Fibroblast of skin of abdomen (primary cell): ENCODE measurements at places on chromosomes 1 and 21.
A peak's percentile ranks its signal among the peaks of the same experiment; 100 is the strongest.

GRCh38 chr1:64229307-64229706 lies 25.9 kb downstream of the UBE2U start:
- no peak for DNase-seq

GRCh38 chr21:36668713-36669112 lies 30.2 kb upstream of the SIM2 start:
- DNase-seq, result no peak

- DNase-seq, result peak; percentile 89
These were observed 8.3 kb upstream of the COL16A1 start for GRCh38 chr1:31712068-31712467.

DNA sequence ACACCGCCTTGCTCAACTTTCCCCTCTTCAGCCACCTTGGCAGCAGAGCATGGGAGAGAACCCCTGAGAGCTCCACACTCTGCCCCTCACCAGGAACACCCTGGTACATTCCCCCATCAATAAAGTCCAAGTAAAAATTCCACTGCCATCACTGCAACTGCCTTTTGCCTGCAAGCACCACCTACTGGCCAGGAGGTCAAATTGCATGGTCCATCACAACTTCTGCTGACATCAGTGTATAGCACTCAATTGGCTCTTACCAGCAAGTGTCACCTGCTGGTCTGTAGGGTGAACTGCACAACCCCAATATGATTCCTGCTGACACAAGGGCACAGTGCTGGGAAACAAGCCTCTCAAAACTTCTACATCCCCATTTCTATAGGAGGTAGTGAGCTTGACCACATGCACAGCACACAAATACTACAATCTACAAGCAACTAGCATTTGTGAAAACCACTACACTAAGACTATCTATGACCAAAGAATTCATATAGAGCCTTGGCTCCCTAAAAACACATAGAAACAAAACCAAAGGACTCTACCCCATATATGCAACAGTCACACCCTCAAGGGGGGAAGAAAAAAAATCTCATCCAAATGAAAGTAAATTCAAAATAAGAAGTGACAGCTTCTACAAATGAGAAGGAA lies 69.2 kb downstream of the FASLG start:
- DNase-seq, result no peak

GRCh38 chr1:209277662-209278061 lies 305.9 kb upstream of the CAMK1G start:
- no peak for DNase-seq

DNA sequence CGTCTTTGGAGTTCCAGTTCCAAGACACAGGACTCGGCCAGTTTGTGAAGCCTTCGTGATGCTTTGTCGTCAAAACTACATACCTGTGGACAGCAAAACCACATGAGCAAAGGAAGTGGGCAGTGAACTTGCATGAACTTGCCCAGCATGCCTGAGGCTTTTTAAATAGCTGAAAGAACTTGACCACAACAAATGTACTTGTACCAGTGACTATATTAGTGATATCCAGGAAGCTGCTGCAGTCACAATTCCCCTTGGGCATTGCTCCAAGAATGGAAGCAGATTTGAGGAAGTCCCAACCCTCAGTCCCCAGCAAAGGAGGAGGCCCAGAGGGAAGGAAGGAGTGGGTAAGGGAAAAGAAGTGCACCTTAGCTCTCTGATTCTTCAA lies 2.6 kb downstream of the FUCA1 start:
- DNase-seq, result peak; percentile 33

DNA sequence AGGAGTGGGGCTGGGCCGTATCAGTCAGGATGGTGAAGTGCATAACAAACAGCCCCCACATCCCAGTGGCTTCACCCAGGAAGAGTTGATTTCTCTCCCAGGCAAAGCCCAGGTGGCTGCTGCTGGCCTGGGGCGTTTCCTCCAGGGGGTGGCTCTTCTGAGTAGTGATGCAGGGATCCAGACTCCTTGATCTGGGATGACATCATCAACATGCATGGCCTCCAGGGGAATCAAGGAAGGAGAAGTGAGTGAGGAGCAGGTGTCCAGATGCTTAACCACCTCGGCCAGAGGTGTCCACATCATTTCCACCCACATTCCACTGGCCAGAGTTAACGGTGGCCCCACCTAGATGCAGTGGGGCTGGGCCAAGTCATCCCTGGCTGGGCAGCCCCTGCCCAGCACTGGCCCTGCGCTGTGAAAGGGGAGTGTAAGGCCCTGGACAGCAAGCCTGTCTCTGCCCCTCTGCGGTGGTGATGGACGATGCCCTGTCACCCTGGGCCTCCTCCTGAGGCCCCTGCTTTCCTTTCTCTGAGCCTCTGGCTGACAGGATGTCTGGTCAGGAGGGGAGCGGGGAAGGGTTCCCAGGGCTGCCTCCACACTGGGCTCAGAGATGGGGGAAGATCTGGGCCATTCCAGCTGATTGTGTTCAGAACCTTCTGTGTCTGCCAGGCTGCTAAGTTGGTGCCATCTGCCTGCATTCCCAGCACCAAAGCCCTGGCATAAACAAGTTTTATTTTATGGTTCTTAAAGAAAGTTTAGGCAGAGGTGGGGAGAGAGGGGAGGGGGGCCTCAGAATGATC lies 598.2 kb downstream of the MATN1 start:
- DNase-seq, result no peak

DNA sequence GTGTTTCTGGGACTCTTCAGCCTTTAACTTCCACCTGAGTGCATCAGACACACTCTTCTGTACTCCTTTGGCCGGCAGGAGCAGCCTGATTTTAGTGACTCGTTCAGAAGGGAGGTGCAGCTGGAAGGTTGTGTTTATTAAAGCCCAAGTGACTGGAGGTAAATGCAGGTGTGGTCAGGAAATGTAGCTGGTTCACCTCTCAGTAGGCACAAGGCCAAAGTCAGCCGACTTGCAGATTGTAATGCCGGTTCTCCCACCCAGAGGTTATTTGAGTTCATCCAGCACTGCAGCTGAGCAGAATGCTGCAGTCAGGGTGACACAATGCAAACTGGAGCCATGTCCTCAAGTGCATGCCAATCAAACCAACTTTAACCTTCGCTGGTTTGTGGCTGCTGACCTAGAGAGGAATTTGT lies 91.5 kb downstream of the SPATA46 start:
- DNase-seq, result no peak

GRCh38 chr1:43284546-43285110 lies 753 bp downstream of the C1orf210 start:
- DNase-seq, result no peak

DNA sequence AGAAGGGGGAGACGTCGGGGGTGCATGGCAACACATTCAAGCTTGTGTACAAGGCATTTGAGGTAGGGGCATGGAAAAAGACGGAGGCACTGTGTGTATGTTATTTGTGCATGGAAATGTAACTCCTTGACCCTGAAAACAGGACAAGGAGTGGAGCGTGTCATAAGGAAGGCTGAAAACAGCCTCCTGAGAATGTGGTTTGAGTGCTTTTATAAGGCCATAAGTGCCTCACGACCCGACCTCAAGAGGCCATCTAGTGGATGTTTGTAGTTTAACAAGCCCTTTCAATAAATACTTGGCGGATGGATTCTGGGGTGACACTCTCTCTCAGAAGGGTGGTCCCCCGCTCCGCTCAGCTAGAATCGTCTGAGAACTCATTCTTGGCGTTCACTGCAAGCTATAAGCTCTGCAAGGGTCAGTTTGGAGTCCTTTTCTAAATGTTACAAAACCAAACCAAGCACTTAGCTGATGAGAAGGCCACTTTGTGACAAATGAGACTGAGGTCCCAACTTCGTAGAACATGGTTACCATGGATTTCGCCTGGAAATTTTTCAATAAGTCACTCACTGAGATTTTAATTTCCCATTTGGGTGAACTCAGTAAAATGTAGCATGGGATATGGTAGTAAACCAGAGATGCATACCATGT lies 38.8 kb upstream of the CLCA4 start:
- peak; percentile 48 for DNase-seq

- DNase-seq, result no peak
These were observed 956 bp downstream of the CPLANE2 start for GRCh38 chr1:16235944-16236510.

DNA sequence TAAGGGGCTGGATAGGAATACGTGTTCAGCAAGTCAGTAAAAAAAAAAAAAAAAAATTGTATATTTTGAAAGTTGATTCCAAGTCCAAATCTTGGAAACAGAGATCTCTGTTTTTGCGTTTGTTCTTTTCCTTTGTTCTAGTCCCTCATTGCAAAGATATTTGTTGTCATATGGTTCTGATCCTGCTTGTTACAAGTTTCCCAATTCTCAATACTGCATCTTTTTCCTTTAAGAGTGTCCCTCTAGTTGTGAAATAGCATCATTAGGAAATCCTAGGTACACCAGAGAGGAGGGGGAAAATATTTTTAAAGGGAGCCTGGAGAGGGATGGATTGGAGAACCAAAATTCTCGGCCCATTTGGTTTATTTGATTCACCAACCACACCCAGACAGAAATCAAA lies 152.2 kb upstream of the C1orf105 start:
- peak; percentile 38 for DNase-seq

GRCh38 chr1:224434691-224435317 lies at the start of gene WDR26:
Gene WDR26, minus strand, starts transcription at chr1:224434797.
- peak; percentile 85 for DNase-seq

GRCh38 chr1:38269923-38270848 lies 223.6 kb upstream of the POU3F1 start:
- no peak for DNase-seq

DNA sequence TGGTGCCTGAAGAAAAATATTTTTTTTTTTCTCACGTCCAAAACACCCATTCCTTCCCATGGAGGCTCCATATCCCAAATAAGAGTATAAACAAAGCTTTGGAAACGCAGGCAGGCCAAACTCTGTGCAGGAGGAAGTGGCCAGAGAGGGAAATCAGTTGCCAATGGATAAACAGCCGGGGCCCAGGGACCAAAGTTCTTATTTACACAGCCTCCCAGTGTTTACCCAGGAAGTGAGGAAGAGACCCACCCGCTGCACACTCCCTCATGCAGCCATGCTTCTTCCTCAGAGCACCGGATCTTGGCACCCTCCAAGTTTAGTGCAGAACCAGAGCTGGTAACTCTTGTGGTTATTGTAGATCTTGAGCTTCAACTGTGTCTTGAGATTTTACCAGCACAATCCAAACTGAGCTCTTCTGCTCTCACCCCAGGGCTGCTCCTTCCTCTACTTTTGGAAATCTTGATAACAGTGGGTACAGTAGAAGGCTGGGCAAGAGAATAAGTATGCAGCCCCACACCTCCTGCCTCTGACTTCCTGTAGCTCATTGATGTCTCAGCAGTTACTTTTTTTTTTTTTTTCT lies 14.2 kb downstream of the MARCKSL1 start:
- no peak for DNase-seq

- no peak for DNase-seq
These were observed at the start of gene WNT2B for GRCh38 chr1:112508278-112509004. Gene WNT2B, plus strand, starts transcription at chr1:112508965. Its CDS starts 298 bp downstream, at chr1:112509263.

- DNase-seq, result no peak
These were observed 984.4 kb upstream of the NCAM2 start for GRCh38 chr21:20013851-20014250.

DNA sequence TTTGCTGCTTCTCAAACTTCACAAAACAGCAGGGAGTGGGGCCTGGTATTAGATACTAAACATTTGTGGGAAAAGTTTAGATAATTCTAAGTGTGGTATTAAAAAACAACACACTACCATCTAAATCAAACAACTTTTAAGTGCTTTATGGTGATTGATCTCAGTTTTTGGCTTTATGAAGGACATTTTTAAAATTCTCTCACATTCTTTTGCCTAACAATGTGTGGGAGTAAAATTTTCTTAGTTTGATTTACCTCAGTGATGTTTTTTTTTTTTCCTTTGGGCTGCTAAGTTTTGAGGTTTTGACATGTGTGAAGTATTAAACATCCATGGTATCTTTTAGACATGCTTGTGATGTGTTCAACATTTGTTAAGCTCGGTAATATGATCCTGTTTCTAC lies 116.2 kb downstream of the DISP1 start:
- DNase-seq, result peak; percentile 68

- DNase-seq, result no peak
These were observed 54.9 kb downstream of the KLHDC7A start for GRCh38 chr1:18535391-18536210.

DNA sequence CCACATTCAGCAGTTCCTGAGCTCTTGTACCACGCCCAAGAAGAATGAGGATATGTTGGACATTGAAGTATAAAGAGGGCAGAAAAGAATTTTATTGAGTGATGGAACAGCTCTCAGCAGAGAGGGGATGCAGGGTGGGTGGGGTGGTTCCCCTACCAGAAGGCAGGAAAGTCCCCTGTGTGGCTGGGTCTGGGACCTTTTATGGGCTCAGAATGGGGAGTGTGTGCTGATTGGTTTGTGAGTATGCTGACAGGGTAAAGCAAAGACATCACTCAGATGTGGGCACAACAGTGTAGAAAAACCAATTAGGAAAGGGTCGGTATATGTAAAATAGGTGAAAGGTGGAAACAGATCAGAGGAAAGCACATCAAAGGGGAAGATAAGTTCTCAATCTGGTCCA lies 62.2 kb downstream of the SGIP1 start:
- no peak for DNase-seq

- no peak for DNase-seq
These were observed 91.8 kb downstream of the TRIM11 start for GRCh38 chr1:228314658-228315483.

DNA sequence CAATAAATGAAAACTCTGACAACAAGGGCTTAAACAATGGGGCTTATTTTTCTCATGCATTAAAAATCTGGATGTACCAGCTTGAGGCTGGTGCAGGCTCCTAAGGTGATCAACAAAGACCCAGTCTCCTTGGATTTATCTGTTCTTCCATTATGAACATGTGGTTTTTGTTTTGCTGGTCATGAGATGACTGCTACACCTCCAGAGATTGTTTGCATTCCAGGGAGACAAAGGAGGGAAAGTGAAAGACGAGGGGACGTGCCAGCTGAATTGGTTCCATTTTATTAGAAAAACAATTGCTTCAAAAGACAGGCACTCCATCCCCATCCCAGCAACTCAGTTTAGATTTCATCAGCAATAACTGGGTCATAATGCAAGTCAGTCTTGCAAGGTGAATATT lies 90.9 kb upstream of the KCNK1 start:
- DNase-seq, result no peak

GRCh38 chr1:228514421-228514820 lies 27.2 kb downstream of the RNF187 start:
- no peak for DNase-seq

- DNase-seq, result no peak
These were observed 707 bp downstream of the PRCC start for GRCh38 chr1:156767879-156768604.

- no peak for DNase-seq
These were observed 11.1 kb downstream of the CERS2 start for GRCh38 chr1:150963321-150964163.

DNA sequence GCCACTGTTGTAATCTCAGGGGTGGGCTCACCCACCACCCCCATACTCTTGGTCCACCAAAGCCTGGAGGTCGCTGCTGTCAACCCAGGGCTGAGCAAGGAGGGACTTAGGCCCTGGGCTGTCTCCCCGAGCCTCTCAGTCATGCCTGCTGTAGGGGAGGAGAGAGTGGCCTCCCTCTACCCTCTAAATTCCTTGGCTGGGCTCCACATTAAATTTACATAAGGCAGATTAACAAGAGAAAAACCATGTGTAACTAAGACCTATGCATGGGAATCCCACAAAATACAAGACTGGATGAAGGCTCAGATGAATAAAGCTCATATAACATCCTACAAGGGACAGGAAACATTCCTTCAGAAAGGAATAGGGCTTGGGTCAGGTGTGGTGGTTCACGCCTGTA lies 1.8 kb upstream of the PIK3CD start:
- DNase-seq, result no peak

- DNase-seq, result no peak
These were observed 39.7 kb downstream of the ANKRD13C start for GRCh38 chr1:70314706-70315304.
